Stimulated activated CD8-positive, alpha-beta memory T cell treated with anti-CD3 and anti-CD28 coated beads, Interleukin-15, amount 100 ng/mL, for 48 hours (primary cell): ENCODE measurements at places on chromosomes 12 and 14.

DNA sequence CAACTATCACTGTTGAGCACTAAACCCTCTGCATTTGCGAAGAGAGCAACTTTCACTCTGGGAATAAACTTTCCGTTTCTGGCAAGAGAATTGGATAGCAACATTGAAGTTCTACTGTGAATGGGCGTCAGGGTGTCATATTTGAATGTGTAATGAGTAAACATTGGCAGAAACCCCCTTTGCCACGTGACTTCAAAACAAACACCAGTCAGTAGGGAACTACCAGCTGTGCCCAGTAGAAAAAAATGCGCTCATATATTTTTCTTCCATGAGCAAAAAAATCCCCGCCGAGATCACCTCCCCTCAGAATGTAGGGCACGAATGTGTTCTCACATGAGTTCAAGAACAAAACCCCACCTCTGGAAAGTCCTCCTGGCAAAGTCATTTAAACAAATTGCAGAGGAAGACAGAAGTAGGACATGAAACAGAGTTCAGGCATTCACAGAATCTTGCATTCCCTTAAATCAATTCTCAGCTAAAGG lies 80.6 kb downstream of the BTG1 start:
- no peak for DNase-seq

DNA sequence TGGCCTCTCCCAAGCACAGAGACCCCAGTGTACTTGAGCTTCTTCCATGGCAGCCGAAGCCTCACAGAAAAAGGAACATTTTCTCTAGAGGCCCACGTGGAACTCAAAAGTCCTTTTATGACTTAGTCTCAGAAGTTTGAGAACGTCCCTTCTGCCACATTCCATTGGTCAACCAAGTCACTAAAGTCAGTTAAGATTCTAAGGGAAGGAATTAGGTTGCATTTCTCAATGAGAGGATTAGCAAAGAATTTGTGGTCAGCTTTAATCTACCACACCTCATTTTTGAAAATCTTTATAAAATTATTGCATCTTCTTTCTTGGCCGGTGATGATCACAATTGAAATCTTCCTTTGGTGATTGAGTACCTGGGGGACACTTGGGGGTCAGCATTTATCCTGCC lies 279.9 kb upstream of the TBX3 start:
- no peak for DNase-seq

- no peak for DNase-seq
These were observed 65.7 kb downstream of the PTHLH start for GRCh38 chr12:27906658-27907473.

DNA sequence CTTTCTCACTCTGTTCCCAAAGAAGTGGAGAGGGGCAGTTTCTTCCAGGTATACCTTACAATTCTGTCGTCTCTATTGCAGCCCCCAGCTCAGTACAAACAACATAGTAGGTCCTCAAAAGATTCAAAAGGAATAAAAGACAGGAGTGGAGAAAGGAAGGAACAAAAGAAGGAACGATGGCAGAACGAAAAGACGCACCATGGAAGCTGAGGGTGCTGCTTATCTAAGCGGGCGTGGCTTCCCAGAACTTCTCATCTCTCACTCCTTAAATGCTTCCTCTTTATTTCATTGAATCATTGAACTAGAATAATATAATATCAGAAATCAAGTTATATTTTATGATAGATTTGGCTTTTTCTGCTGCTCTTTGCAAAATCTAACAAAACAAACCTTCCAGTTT lies 13.7 kb upstream of the LTA4H start:
- DNase-seq = no peak

DNA sequence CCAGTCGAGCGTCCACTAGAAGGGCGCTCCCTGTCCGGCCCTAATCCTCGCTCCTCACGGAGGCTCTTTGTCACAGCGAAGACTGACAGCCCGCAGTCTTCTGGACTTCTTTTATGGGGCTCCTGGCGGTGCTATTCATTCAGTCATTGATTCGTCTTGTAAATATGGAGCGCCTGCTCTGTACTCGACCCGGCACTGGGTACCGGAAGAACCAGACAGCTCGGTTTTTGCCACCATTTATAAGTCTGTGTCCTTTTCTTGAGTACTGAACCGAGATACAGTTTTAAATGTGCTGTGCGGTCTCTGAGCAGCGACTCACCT lies 570 bp downstream of the DMAC2L start:
- DNase-seq = no peak

DNA sequence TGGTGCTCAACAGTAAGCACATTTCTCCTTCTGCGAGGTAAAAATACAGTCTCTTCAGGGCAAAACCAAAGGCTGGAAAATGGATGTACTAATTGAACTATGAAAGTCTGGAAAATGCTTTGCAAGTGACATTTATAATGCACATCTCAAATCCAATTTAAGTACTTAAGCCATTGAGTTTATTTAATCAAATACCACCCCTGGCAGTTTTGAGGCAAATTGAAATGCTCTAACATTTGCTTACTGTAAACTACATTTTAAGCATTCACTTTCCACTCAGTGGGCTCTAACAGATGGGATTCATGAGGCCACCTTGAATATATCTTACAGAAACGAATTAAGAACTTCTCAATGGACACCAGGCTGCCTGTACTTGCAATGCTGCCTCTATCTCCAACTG lies 69.7 kb downstream of the HELB start:
- DNase-seq = no peak

DNA sequence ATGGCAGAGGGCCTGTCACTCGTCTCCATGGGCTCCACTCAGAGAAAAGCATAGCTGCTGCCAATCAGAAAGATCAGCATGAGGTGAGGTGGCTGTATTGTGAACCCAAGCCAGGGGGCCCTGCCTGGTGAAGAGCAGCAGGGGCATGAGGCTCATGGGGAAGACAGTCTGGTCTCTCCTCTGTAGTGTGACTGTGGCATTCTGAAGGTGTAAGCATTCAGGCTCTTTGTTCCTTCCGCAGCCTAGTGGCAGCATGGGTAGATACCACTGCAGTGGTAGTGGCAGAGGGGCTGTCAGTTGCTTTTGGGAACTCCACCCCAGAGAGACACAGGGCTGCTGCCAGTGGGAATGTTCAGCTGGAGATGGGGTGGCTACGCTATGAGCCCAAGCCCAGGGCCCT lies 5.1 kb upstream of the CLEC4D start:
- DNase-seq = no peak

GRCh38 chr12:16329594-16329993 lies 17.9 kb upstream of the MGST1 start:
- no peak for DNase-seq

- DNase-seq = no peak
These were observed 62.3 kb downstream of the CDK17 start for GRCh38 chr12:96337953-96338352.

DNA sequence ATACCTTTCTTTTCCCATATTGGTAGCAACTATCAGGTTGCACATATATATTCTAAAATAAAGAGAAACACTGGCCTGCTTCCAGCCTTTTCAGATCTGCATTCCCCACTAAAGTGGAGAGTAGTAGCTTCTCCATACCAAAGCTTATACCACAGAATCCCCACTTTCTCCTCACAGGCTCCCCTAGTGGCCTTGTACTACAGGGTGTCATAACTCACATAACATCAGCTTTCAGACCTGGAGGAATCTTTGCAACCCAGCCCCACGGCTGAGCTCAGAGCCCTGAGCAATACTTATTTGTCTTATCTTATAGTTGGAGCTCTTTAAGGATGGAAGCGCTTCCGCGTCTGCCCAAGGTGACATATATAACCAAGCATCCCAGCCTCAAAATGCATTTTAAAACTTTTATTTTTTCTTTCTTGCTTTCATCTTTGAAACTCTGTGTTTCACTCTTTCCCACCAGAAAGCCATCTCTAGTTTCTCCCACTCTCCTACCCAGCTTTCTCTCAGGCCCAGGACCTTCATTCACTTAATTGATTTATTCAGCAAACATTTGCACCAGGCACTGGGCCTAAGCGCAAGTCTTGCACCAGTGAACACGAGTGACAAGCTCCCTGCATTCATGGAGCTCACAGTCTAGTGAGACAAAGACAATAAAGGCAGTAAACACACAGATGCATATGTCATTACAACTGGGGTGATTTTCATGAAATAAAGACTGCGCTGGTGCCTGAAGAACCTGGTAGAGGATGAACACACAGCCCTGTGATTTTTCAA lies 254.7 kb downstream of the IPO8 start:
- no peak for DNase-seq

DNA sequence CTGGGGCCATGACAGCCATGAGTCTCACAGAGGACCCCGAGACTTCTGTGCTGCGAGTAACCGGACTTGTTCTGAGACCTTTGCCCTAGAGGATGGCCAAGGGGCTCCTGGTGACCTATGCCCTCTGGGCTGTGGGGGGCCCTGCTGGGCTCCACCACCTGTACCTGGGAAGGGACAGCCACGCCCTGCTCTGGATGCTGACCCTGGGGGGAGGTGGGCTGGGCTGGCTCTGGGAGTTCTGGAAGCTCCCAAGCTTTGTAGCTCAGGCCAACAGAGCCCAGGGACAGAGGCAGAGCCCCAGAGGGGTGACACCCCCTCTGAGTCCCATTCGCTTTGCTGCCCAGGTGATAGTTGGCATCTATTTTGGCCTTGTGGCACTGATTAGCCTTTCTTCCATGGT lies 2.1 kb downstream of the DNAJC22 start:
- no peak for DNase-seq

GRCh38 chr14:81716953-81717352 lies 183.3 kb upstream of the SEL1L start:
- no peak for DNase-seq

GRCh38 chr12:105292705-105293104 lies 37.8 kb upstream of the C12orf75 start:
- DNase-seq = no peak

DNA sequence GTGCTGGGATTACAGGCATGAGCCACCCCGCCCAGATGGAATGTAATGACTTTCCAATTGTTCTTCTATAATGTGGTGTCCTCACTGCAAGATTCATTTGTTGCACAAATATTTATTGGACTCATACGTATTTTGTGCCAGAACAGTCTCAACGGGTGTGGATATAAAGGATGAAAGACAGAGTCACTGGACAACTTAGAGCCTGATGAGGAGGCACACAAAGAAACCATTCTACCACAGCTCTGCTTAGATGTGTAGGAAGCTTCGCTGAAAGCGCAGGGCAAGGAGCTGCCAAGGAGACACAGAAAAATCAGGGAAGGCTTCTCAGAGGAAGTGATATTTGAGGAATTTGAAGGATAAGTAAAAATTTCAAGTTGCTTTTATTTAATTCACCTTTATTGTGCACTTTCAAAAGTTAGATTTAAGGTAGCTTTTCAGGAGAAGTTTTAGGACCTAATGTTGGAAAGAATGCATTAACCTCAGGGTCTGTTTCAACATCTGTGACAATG lies 41.6 kb upstream of the STON2 start:
- DNase-seq = no peak

- no peak for DNase-seq
These were observed 77.7 kb upstream of the KITLG start for GRCh38 chr12:88658009-88658408.

DNA sequence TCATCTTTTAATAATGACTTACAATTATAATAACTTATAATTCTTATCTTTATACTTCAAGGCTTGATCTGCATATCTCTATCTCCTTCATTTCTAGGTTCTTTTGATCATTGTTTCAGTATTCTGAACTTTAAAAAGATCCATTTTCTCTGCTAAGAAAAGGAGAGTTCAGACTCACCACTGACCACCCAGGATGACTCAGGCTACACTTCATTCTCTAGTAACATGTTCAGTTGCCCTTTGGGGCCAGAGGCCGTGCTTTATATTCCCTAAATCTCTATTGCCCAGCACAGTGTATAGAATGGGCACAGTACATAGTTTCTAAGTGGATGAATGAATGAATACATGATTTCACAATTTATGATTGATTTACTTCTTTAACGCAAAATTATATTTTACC lies 268.7 kb downstream of the AKAP6 start:
- DNase-seq = no peak

GRCh38 chr12:27970401-27971120 lies 2.0 kb downstream of the PTHLH start:
- no peak for DNase-seq

DNA sequence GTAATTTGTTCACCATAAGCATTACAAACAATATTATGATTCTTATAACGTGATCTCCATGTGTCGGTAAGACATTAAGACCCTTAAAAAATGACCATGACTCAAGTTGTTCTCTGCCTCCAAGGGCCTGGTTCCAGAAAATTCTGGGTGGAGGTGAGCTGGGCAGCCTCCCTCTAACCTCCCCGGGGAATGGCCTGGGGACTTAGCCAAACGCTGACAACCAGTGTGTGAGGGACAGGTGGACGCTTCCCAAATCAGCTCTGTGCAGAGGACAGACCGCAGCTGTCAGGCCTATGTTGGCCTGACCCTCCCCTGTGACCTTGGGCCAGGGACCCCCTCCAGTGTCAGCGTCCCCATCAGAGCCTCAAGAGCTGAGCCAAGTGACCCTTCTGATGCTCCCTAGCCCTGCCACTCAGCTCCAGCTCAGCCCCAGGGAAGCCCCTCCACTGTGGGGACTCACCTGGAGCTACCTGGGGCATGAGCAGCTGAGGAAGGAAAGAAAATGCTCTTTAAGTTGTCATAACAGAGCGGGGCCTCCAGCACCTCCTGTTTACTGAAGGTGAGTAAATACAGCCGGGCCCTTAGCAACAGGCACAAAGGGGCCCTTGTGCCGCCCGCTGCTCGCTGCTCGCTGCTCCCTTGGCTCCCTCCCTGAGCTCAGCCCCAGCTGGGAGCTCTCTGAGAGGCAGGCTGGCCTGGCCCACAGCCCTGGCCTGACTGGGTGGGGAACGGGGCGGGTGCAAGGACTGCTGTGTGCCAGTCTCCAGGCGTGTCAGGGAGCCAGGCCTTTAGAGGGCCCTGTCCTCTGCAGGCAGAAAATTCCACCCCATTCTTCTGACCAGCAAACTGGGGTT lies 116.6 kb downstream of the CALM1 start:
- no peak for DNase-seq

DNA sequence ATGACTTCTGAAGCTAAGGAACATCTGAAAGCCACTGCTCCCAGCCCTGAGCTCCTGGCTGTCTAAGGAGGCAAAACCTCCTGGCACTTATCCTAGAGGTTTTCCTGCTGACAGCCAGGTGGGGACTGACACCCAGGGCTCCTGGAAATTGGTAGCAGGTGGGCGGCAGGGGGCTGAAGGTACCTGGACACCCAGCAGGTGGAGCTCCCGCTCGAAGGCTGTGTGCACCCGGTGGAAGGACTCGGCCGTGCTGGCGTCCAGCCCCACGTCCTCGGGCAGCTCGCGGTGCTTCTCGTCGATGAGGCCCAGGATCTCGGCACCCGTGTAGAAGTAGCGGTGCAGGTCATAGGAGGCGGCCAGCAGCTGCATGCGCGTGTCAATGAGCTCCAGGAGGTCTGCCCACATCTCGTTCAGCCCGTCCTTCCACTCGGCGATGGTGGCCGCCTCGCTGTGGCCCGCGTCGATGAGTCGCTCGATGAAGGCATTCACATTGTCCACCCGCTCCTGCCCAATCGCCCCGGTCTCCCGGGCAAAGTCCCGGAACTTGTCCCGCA lies 68.2 kb downstream of the PLEKHG3 start:
- no peak for DNase-seq

- no peak for DNase-seq
These were observed 7.1 kb upstream of the PRPH start for GRCh38 chr12:49287876-49288275.
